ENCODE measurements at places on chromosomes 1 and 21. TPM values are rescaled to one million over a fixed set of nuclear protein-coding genes. Genes with fewer than 3 reads are reported as not detected.

The CFAP74 gene
- not detected for total RNA-seq

The RO60 gene
- 74.8 TPM for total RNA-seq

The GBP5 gene
- total RNA-seq = 845 TPM

The MEGF6 gene
- 9.6 TPM for total RNA-seq

The CFAP45 gene
- 0.68 TPM for total RNA-seq

The MYOCOS gene
- total RNA-seq = 0.29 TPM

The GPATCH3 gene
- 14.8 TPM for total RNA-seq

The DHRS3 gene
- total RNA-seq = 87.0 TPM

Data from T-helper 1 cell treated with Interleukin-12 subunit alpha and Interleukin-12 subunit beta and Interleukin-4 antibody, amounts not matched to agents 30 ng/mL and 1 ng/mL, for 36 hours (primary cell).